Progenitor cell of endocrine pancreas (in vitro differentiated cells): ENCODE measurements at places on chromosomes 11 and 22. TPM values are rescaled to one million over a fixed set of nuclear protein-coding genes. Genes with fewer than 3 reads are reported as not detected.

Gene ZBTB16
- 29.6 and 32.6 TPM in 2 replicates for total RNA-seq

DNA sequence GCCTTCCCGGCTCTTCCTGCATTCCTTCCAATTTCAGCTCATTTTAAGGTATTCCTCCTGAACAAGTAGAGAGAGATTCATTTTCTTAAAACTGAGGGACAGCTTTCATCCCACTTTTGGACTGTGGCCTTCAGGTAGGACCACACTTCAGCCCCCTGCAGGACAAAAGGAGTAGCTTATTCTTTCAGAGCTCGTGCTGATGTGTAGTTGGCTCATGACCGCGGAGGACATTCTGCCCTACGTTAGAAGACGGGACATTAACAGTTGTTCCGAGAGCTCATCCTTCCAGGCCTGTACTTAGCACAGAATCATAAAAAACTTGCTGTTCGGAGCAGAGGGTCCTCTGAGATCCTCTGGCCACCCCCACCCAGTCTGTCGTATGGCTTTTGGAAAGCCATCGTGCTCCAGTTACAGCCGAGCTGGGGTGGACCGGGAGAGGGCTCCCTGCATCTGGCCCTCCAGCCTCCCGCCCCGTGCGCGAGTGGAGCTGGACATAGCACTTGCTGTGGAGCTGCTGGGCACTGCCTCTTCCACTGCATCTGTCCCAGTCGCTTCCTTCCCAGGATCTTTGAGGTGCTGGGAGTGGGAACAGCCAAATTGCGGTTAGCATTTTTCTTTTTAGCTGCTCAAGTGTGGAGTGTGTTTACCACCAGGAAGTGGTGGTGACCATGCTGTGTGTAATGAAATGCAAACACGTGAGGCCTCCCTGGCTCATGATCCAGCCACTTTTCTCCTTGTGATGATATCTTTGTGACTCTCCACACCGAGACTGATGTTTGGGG is 250.3 kb downstream of the TBC1D22A start:
- DNase-seq = no peak

Gene LGALS12
- 2.3 and 2.4 TPM in 2 replicates for total RNA-seq

DNA sequence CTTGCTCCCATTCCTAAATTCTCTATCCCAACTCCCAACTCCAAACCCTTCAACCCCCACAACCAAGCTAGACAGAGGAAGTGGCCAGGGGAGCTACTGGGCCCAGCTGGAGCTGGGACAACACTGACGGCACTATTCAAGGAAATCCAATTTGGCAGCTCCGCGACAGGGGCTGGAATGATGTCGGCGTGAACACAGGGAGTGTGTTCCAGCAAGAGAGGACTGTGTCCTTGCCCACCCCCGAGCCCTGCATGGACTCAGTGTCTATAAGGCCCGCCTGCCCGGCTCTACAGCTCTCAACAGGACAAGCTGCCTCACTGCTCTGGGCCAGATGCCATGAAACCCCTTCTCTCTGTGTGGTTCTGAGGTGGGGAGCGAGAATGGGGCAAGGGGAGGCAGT is 11.3 kb downstream of the PCSK7 start:
- DNase-seq = no peak

GRCh38 chr11:88188932-88189253 is 13.7 kb upstream of the RAB38 start:
- DNase-seq = no peak

GRCh38 chr22:39773976-39774539 is 119.5 kb downstream of the ENTHD1 start:
- DNase-seq = no peak
